ENCODE measurements at places on chromosomes 3 and 15.

GRCh38 chr3:64023187-64023860 lies at the start of gene PSMD6:
PSMD6 (minus strand) TSS chr3:64023494; CDS start chr3:64023419, 75 bp downstream.
- peak; percentile 87 for DNase-seq

DNA sequence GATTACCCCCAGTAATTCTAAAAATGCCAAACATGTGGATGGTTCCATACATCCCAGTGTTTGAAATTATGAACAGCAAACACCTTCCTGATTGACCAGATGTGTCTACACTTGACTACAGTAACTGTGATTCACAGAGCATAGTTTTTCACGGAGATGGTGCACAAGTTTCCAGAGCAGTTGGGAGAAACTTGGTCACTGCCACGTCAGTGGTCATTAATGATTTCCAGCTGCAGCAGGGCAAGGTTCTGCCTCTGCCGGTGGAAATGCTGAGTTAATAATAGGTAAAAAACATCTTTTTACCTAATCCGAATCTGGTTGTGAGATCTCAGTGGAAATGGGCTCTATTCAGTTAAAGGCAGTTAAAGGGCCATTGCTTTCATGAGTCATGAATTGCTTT lies 154.1 kb upstream of the FEZF2 start:
- no peak for DNase-seq

- DNase-seq: no peak
Observed at GRCh38 chr3:100100425-100100824, 13.9 kb downstream of the FILIP1L start.

DNA sequence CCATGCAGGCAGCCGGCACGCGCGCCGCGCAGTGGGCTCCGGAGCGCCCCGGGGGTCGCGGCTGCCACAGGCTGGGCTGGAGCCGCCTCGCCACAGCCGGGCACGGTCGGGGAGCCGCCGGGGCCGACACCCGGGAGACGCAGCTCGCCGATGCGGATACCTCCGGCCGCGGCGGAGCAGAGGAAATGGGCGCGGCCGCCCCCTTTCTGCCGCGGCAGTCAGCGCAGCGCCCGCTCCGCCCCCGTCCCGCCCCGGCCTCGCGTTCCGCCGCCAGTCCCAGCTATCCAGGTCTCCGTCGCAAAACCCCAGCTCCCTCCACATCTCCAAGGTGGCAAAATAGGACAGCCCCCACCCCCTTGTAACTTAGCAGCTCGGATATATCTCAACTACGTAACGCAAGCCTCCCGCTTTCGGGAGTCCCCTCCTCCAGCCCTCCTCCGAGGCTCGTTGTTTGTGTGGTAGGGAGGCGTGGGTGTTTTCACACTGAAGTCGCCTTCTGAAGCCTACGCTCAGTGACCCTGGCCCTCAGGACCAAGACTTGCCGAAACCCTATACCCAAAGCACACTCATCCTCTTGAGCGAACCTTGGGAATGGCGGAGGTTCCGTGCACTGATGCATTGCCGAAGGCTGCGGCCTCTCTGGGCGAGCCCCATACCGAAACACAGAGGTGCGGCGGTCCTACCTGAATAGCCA lies at the start of gene SH3BP5:
TSS of gene SH3BP5 (minus strand) at position 182 of the 694 bp plus-strand sequence. CDS start at position 4, 178 bp downstream.
- peak; percentile 81 for DNase-seq

GRCh38 chr15:56425976-56426375 lies 39.0 kb downstream of the MNS1 start:
- no peak for DNase-seq

- no peak for DNase-seq
Observed at GRCh38 chr3:51637941-51638471, 33.0 kb upstream of the TEX264 start.

DNA sequence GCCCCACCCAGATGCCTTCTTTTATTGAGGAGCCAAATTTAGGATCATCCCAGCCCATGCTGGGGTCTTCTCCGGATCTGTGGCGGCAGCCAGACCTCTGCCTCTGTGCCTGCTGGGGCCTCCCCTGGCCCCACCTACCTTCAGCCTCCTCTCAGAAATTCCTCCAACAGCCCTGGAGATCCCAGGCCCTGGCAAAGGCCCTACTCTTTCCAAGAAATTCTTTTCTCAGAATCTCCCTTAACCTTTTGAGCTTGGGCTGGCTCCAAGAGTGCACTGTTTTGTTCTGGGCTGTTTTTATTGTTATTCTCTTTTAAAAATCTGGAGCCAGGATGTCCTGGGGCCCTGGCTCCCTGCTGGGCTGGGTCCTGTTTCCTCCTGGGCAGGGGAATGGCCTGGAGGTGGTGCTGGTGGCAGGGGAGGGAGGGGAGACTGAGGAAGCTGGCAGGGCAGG lies 57.8 kb downstream of the GRIP2 start:
- DNase-seq: no peak

GRCh38 chr3:72353236-72354128 lies 494.8 kb downstream of the SHQ1 start:
- DNase-seq: no peak

DNA sequence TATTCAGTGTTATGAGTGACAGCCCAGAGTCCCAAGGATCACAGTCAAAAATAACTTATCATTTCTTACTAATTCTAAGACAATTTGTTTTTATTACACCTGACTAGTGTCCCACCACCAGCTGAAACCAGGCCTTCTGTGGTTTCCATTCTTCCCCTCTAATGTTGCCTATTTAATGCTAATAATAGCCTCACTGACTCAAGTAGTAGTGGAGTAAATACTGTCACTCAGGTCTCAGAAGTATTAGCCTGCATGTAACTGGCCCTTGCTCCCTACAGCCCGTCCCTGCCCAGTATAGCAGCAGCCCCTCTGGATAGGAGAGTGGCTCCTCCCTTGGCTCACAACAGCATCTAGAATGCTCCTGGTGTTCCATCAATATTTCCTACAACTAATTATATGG lies 665.5 kb downstream of the NTRK3 start:
- DNase-seq: no peak

GRCh38 chr3:195173657-195174056 lies 97.3 kb downstream of the XXYLT1 start:
- no peak for DNase-seq

- DNase-seq: peak; percentile 11
Observed at GRCh38 chr3:24145981-24146822, 201.1 kb downstream of the NR1D2 start.

DNA sequence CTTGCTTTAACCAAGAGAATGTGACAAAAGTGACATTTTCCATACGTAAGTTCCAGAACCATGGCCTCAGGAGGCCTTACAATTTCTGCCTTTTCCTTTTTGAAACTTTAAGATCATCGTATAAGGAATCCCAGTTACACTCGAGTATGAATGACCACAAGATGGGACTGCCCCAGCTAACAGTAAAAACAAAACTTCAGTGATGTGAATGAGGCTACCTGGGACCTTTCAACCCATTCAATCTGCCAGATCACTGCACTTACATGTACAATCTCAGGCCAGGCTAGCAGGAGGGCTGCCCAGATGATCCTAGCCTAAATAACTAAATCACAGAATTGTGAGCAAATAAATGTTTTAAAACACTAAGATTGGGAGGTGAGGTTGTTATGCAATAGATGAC lies 328.8 kb downstream of the CNTN6 start:
- no peak for DNase-seq

DNA sequence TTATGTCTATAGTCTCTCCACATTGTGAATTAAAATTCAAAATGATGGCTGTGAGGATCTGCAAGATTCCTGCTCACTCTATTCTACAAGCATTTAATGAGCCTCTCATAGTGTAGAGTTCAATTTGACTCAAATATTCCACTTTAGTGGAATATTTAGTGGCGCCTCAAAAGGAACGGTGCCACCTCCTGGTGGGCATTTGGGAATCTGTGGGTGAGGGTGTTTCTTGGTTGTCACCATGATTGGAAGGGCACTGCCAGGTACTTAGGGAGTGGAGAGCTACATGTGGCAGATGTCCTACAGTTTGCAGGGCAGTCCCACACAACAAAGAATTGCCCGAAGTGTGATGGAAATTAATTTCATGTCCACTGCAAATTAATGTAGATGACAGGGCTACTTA lies 21.5 kb upstream of the KCNMB3 start:
- no peak for DNase-seq

GRCh38 chr3:24012589-24013269 lies 67.6 kb downstream of the NR1D2 start:
- no peak for DNase-seq

- peak; percentile 87 for DNase-seq
Observed at GRCh38 chr15:70474471-70475406, 288.6 kb downstream of the UACA start.

- DNase-seq: no peak
Observed at GRCh38 chr3:190346541-190346940, 24.3 kb upstream of the CLDN1 start.

GRCh38 chr3:171873580-171873979 lies 30.4 kb downstream of the TMEM212 start:
- no peak for DNase-seq

- DNase-seq: peak; percentile 83
Observed at GRCh38 chr15:90412356-90413194, 24.5 kb downstream of the IQGAP1 start.

DNA sequence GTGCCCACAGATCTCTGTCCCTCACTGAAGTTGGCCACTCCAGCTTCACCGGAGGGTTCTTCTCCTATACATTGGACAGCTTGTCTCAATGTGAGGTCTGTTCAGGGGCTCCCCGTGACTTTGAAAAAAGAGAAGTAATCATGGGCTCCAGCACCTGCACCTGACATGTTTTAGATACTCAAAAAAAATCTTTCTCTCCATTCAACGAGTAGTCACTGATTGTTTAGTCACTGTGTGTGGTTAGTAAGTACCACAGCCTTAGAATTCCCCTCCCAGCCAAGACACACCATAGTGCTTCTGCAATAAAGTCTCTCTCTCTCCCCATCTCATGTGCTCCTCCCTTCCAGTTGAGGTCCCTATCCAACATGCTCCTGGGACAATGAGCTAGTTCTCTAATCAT lies 18.6 kb downstream of the CCR9 start:
- no peak for DNase-seq

DNA sequence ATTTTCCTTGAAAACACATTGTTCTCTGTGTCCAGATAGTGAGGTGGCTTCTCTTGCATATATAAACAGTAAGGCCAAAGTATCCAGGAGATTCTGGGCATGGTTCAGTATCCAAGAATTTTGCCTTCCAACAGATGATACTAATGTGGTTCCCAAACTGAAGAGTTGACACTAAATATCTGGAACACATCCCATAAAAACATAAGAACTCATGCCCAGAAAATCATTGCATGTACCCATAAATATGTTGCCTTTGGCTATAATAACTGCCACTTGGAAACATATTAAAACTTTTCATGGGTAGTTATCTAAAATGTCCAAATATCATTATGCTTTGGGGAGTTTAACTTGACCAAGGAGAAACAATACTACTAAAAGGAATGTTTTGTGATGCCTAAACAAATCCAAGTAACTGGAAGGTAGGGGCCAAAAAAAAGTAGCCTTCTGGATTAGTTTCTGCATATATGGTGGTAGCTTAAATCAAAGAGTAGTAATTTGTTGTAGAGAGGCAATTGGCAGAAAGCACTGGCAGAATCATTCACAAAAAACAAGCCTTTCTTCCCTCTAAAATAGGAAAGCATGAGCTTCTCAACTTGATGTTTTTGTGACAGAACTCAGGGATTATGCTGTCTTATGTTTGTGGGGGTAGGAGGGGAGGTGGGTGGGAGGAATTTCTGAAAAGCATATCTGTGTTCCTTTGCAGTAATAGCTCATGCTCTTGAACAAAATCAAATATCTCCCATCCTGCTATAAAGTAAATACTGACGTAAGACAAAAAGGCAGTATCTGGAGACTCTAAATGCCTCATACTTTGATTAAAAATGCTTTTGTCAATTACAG lies 753.9 kb downstream of the TUSC7 start:
- DNase-seq: no peak

GRCh38 chr15:26013981-26014380 lies 150.9 kb upstream of the ATP10A start:
- no peak for DNase-seq

- no peak for DNase-seq
Observed at GRCh38 chr15:85831415-85832113, 36.8 kb upstream of the KLHL25 start.

GRCh38 chr3:197339841-197340520 lies 41.6 kb upstream of the DLG1 start:
- DNase-seq: peak; percentile 35

- no peak for DNase-seq
Observed at GRCh38 chr3:195587406-195587805, 3.7 kb upstream of the APOD start.

DNA sequence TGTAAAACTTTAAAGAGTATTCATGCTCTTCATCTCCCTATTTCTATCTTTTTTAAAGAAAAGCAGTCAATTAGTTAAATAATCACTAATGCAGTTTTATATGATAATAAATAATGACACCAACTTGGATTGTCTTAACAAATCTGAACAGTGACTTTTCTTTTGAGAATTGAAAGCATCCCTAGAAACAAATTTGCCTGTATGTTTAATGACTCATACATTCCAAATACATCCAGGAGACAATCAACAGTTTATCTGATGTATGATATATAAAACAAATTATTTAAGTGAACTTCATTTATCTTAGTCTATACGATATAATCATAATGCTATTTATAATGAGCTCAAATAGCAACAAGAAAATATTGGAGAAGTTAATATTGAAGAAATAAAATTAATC lies 78.0 kb downstream of the ALCAM start:
- no peak for DNase-seq

- no peak for DNase-seq
Observed at GRCh38 chr3:132983143-132983770, 54.9 kb upstream of the TMEM108 start.

GRCh38 chr15:48481802-48482201 lies 150.6 kb downstream of the DUT start:
- no peak for DNase-seq

DNA sequence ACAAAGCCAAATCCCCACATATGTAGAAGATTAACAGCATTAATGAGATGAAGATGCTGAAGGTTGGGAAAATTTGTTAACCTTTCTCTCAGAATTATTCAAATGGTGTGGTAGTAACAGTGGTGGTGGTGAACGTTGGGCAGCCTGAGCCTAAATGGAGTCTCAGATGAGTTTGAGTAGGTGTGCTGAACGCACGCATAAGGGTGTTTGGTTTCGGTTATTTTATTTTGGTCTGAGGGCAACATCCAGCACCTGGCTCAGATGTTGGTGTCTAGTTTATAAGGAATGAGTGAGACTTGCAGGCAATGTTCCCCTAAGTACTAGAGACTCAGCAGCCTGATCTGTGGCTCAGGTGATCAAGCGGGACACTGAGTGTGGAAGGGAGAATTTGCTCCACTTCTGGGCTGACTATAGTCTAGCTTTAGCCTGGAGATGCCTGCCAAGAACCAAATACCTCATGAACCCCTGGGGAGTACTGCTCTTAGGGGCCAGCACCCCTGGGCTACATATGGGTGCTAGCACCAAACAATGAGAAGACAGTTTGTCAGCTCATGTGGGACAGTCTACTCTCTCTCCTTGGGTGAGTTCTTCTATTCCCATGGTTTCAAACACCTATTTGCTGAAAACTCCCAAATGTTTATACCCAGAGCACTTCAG lies 39.5 kb upstream of the ATP2C1 start:
- no peak for DNase-seq

DNA sequence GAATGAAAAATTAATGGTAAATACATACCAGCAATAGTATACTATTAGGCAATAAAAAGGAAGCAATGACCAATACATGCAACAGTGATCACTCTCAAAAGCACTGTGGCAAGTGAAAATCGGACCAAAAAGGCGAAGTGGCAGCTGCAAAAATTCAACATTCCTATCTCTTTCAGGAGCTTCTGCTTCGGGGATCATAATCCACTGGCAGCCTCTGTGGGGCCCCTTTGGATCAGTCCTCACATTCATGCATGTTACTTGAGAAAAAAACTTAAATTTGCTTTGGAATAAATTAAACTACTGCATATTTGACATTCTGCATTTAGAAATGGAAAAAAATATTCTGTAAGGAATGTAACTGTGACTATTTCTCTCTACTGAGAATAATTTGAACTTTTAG lies 425.6 kb downstream of the NR2F2 start:
- DNase-seq: no peak

- DNase-seq: peak; percentile 34
Observed at GRCh38 chr3:183202004-183202722, 39.6 kb upstream of the LAMP3 start.

Data from LoVo (cell line).